ENCODE measurements at places on chromosomes 13 and 19. TPM values are rescaled to one million over a fixed set of nuclear protein-coding genes. Genes with fewer than 3 reads are reported as not detected.
A peak's percentile ranks its signal among the peaks of the same experiment; 100 is the strongest.

Gene MBD3L3
- total RNA-seq, result not detected

Gene SBK3
- not detected for total RNA-seq

Gene GDF15
- 1.4 TPM for total RNA-seq

Gene POGLUT2
- 4.3 TPM for total RNA-seq

Gene PLVAP
- not detected for total RNA-seq

Gene FGF9
- total RNA-seq, result 0.18 TPM

Gene IRGC
- total RNA-seq, result not detected

GRCh38 chr19:51246164-51246552, 4.7 kb upstream of the SIGLECL1 start:
- no peak for DNase-seq

GRCh38 chr19:6772866-6773322, 386 bp downstream of the VAV1 start:
- DNase-seq, result no peak

GRCh38 chr19:4589579-4590410, 30.3 kb upstream of the SEMA6B start:
- DNase-seq, result no peak

DNA sequence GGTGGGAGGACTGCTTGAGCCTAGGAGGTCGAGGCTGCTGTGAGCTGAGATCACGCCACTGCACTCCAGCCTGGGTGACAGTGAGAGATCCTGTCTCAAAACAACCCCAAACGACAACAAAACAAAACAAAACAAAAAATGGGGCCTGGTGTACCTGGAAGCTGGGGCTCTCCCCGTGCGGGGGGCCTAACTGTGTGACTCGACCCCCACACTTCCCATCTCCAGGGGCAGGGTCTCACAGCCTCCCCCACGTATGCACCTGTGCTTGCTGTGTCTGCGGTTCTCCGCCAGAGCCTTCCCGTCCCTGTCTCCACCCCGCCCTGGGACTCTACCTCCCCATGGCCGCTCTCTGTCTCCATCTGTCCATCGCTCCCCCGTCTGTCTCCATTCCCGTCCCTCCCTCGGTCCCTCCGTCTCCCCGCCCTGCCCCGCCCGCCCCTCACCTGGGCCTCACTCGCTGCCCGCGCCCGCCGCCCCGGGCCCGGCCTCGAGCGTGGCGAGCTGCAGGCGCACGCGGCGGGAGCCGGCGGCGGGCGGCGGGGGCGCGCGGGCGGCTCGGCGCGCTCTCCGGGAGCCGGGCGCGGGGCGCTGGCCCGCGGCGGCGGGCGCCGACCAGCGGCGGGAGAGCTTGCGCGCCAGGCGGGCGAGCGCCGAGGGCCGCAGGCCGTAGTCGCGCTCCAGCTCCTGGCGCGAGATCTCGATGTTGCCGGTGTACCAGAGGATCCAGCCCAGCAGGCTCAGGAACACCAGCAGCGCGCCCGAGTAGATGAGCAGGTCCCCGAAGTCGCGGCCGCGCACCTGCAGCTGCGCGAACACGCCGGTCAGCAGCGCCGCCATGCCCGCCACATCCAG, 587 bp downstream of the TMEM238 start:
- DNase-seq, result peak; percentile 57

GRCh38 chr13:27665761-27666160, 44.1 kb downstream of the POLR1D start:
- DNase-seq, result no peak

DNA sequence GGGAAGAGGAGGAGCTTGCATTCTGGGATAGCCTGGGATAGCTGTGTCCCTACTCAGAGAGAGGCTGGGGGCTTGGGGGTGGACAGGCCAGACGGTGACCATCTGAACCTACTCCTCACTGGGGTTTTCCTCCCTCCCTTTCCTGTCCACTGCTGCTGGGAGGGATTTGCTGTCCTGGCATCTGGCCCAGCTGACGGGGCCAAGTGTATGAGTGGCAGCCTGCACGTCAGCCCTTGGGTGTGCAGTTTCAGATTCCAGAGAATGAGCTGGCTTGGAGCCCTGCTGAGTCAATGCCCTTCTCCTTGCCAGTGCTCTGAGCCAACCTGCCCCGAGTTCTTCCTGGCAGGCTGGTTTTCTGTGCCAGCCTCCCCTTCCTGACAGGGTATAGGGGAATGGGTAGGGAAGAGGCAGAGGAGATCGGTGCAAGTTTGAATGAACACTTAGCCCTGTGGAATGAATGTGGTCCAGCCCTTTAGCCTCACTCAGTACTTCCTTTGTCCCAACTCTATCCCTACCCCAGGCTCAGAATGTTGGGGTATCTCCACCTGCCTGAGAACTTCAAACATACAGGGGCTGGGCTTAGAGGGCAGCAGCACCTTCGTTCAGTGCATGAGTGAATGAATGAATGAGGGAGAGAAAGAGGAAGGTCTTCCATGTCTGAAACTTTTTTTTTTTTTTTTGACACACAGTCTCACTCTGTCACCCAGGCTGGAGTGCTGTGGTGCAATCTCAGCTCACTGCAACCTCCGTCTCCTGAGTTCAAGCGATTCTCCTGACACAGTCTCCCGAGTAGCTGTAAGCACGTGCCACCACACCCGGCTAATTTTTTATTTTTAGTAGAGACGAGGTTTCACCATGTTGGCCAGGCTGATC, 1.8 kb upstream of the ANGPTL4 start:
- DNase-seq, result no peak

DNA sequence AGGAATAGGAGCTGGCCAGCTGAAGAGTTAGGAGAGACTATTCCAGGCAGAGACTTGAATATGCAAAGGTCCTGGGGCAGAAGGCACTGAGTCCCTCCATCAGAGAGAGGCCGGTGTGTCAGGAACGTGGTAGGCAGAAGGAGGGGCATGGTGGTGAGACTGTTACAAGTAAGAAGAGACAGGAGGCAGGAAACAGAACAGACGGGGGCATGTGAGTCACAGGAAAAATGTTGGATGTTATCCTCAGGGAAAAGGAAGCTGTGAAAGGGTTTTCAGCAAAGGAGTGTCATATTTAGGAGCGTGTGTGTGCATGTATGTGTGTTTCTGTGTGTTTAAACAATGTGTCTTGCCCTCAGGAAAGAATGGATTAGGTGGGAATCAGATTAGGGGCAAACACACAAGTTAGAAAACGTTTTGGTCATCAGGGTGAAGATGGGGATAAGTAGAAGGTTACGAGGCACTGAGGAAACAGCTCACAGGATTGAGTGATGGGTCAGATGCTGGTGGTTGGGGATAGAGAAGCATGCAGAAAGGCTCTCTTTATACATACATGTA, 1.1 kb downstream of the EDDM13 start:
- DNase-seq, result no peak

- DNase-seq, result no peak
Measured at GRCh38 chr19:51075998-51076397, 6.7 kb downstream of the KLK14 start.

GRCh38 chr19:1910177-1910576, 5.0 kb downstream of the ADAT3 start:
- DNase-seq, result no peak

DNA sequence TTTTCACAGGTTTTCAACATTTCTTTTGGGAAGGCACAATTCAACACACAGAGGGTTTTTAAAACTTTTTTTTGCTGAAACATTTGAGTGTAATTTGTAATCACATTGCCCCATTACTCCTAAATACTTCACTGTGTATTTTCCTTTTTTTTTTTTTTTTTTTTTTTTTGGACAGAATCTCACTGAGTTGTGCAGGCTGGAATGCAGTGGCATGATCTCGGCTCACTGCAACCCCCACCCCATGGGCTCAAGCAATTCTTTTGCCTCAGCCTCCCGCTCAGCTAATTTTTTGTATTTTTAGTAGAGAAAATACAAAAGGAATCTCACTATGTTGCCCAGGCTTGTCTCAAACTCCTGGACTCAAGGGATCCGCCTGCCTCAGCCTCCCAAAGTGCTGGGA, 14.8 kb upstream of the DNAJC15 start:
- no peak for DNase-seq

- DNase-seq, result peak; percentile 46
Measured at GRCh38 chr19:407511-408440, 1.2 kb downstream of the C2CD4C start.

DNA sequence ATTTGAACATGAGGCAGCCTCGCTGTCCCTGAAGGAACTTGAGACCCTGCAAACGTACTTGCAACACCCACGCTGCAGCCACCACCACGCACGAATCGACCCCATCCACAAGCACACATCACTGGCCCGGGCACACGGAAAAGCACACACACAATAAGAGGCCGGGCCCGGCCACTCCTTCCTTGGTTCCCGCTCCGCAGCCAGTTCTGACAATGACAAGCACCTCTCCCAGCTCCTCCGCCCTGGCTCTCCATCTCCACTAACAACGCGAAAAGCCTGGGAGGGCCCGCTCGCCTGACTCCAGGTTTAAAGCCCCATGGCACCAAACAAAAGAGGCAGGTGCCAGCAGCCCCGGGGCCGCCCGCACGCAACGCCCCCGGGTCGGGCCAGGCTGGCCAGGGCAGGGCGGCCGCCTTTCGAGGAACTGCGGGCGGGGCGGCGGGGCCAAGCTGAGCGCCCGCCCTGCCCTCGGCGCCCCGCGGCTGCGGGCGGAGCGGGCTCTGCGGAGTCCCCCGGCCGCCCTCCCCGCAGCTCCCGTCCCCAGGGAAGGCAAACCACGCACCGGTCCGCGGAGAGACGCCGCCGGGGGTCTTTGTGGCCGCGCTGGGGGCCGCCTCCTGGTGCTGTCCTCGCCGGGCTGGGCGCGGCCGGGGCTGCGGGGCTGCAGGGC, 495 bp downstream of the DCLK1 start:
- no peak for DNase-seq

DNA sequence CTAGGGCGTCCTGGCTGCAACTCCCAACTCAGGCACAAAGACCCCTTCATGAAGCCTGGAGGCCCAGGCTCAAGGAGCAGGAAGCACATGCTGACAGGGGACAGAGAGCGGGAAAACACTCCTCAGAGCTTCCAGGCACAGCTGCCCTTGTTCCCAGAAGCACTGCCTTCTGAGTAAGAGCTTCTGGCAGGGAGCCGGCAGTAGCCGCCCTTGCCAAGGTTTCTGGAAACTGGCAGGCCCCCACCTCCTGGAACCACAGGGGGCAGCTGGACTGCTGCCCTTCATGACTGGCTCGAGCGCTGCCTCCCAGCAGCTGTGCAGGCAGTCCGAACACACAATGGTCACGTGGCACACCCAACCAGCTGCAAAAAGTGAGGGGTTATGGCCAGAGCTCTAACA, 33.6 kb upstream of the EPHX3 start:
- no peak for DNase-seq

DNA sequence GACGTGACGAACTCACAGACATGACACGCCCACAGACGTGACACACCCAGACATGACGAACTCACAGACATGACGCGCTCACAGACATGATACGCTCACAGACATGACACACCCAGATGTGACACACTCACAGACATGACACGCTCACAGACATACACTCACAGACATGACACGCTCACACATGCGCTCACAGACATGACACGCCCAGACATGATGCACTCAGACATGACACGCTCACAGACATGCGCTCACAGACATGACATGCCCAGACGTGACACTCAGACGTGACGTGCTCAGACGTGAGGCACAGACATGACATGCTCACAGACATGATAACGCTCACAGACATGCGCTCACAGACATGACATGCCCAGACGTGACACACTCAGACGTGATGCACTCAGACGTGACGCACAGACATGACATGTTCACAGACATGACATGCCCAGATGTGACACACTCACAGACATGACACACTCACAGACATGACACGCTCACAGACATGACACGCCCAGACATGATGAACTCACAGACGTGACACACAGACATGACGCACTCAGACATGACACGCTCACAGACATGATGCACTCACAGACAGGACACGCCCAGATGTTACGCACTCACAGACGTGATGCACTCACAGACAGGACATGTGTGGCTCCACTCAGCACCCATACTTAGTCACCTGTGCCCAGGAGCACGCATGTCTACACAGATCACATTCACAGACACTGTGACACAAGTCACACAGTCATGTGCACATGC, 8.1 kb downstream of the ERFL start:
- DNase-seq, result no peak

- no peak for DNase-seq
Measured at GRCh38 chr19:30671622-30672051, 299.5 kb downstream of the ZNF536 start.

- DNase-seq, result no peak
Measured at GRCh38 chr19:4120559-4121272, 3.2 kb downstream of the MAP2K2 start.

DNA sequence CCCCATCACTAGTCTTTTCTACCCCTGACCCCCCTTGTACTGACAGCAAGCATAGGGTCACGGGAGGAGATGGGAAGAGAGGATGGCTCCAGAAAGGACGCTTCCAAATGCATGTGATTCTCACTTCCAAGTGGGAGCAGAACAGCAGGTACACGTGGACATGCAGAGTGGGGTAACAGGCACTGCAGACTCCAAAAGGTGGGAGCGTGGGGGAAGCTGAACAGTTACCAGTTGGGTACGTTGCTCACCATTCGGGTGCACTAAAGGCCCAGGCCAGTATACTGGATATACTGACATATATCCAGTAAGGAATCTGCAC, 2.3 kb upstream of the ETV2 start:
- DNase-seq, result no peak

DNA sequence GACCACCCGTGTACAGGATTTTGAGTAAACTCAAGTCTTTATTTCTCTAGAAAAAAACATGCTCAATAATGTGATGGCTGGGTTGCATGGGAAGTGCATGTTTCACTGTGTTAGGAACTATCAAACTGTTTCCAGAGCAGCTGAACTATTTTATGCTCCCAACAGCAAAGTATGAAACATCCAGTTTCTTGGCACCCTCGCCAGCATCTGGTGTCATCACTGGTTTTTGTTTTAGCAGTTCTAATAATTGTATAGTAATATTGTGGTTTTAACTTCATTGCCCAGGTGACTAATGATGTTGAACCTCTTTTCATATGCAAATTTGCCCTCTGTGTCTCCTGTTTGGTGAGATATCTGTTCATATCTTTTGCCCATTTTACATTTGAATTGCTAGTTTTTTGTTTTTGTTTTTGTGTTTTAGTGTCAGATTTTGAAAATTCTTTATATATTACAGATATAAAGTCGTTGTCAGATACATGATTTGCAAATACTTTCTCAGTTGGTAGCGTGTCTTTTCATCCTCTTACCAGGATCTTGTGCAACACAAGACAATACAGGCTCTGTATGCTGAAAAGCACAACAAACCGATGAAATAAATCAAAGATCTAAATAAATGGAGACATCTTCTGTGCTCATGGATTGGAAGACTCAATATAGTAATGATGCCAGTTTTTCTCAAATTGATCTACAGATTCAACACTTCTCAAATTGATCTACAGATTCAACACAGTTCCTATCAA, 87.8 kb downstream of the IPO5 start:
- DNase-seq, result no peak

DNA sequence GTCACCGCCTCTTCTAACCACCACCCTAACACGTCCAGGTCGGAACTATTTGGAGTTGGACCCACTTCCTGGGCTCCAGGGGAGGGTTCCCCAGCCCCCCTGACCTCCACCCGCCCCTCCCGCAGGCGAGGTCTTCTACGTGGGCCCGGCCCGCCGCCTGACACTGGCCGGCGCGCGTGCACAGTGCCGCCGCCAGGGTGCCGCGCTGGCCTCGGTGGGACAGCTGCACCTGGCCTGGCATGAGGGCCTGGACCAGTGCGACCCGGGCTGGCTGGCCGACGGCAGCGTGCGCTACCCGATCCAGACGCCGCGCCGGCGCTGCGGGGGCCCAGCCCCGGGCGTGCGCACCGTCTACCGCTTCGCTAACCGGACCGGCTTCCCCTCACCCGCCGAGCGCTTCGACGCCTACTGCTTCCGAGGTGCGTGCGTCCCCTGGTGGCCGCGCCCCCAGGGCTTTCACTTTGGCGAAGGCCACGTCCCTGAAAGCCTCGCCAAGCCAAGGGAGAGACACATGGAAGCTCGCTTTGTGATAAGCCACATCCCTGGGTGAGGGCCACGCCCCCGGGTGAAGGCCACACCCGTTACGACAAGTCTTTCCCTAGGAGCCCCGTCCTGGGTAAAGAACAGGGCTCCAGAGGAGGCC, 13.2 kb downstream of the NCAN start:
- DNase-seq, result peak; percentile 75

Data from activated naive CD4-positive, alpha-beta T cell treated with anti-CD3 and anti-CD28 coated beads, Interleukin-2, amount 50 U/mL, for 72 hours (primary cell).